ENCODE measurements at places on chromosomes 12 and 14.

- DNase-seq, result no peak
These were observed 52.5 kb upstream of the RIN3 start for GRCh38 chr14:92460916-92461579.

DNA sequence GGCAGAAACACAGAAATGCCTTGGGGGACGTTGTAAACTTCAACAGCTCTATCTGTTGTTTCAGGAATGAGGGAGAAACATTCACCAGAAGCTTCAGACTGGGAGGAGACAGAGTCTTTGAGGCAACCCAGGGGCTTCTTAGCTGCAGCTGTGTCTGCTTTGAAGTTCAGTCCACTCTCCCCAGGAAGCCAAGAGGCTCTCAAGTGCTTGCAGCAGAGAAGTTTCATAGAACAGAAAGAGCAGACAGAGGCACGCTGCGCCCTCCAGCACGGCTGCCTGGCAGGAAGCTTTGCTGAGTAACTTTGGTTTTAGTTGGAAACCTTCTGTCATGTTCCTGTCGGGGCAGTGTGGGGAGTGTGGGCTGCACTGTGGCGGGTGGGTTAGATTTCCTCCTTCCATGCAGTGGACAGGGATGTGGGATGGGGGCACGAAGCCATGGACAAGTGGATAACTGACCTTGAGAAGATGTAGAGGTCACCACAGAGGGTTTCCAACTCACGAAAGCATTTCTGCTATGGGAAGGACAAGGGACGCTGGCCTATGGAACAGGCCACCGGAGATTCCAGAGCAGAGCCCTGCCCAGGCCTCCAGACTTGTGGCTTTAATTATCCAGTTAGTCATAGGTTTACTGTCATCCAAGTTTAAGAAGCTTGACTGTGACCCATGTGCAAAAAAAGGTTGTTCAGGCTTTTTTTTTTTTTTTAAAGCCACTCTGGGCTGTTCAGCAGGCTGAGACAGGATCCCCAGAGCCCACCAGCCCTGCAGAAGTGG is 107.7 kb downstream of the ARF6 start:
- DNase-seq, result peak; percentile 63

GRCh38 chr12:7210642-7211151 is 21.2 kb downstream of the PEX5 start:
- DNase-seq, result no peak

GRCh38 chr14:74610866-74611649 is 979 bp downstream of the LTBP2 start:
- no peak for DNase-seq

- DNase-seq, result no peak
These were observed 1222.3 kb upstream of the SEL1L start for GRCh38 chr14:82755923-82756322.
